ENCODE measurements at places on chromosomes 12 and 14.

DNA sequence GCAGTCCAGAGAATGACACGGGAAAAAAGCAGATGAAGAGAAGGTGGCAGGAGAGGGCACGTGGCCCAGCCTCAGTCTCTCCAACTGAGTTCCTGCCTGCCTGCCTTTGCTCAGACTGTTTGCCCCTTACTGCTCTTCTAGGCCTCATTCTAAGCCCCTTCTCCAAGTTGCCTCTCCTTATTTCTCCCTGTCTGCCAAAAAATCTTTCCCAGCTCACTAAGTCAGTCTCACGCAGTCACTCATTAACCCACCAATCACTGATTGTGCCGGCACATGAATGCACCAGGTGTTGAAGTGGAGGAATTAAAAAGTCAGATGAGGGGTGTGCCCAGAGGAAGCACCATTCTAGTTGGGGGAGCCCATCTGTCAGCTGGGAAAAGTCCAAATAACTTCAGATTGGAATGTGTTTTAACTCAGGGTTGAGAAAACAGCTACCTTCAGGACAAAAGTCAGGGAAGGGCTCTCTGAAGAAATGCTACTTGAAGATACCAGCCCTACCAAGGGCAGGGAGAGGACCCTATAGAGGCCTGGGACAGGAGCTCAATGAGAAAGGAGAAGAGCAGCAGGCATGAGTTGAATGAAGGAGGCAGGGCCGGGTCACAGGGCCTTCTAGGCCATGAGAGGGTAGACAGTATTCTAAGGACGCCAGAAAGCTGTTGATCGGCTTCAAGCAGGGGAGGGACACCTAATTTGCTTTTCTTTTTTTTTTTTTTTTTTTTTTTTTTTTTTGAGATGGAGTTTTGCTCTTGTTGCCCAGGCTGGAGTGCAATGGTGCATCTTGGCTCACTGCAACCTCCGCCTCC, 40.9 kb downstream of the DAD1 start:
- no peak for DNase-seq

DNA sequence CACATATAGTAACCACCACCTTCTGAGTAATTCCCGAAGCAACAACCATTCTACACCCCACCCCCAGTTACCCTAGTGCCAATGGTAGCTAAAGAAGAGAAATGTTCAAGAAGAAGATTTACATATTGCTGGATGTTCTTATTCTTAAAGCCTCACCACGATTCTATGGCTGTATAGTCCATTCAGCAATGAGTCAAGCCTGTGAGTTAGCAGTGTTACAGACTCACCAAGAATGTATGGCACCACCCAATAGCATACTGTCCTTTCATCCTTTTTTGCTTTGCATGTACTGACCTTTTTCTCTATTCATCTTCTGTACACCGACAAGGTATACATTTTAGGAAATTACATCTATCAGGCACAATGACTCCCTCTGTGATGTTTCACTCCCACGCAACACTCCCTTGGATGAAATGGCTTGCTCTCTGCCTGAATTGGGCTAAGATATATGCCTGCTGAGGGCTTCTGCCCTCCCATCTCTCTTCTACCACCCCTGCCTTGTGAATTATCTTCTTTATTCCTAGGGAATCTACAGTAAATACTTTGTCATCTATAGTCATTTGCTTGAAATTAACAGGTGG, 945.8 kb downstream of the DIO2 start:
- DNase-seq, result no peak

- DNase-seq, result no peak
These were observed 89.6 kb upstream of the ATF7IP start for GRCh38 chr12:14275886-14276285.

GRCh38 chr14:98903371-98903770, 368.6 kb downstream of the BCL11B start:
- no peak for DNase-seq

DNA sequence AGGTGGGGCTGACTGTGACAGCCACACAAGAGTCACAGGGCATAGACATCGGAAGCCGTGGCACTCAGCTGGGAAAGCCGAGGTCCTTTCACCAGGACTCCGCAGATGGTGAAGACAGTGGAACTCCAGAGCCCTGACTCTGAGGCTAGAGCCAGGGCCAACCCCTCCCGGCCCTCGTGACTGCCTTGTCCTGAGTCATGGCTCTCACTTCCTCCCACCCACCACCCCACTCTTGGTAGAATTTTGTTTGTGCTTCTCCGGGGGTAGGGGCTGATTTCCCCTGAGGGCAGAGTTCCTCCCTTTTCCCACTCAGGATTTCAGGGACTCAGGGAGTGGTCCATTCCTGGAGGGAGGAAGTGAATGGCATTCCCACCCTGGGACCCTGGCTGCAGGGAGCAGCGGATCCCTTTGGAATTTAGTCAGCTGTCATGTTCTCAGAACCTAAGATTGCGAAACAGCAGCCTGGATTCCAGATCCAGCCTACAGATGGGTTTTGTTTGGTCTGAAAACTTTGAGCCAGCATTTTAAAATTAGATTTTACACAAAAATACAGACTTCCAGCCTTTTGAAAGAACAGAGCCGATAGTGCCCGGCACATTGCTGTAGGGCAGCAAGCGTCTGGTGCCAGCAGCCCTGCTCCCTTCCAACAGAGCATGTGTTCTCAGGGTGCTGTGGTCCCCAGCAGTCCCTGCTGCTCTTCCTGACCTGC, 50.7 kb downstream of the TPCN1 start:
- DNase-seq, result peak; percentile 50

DNA sequence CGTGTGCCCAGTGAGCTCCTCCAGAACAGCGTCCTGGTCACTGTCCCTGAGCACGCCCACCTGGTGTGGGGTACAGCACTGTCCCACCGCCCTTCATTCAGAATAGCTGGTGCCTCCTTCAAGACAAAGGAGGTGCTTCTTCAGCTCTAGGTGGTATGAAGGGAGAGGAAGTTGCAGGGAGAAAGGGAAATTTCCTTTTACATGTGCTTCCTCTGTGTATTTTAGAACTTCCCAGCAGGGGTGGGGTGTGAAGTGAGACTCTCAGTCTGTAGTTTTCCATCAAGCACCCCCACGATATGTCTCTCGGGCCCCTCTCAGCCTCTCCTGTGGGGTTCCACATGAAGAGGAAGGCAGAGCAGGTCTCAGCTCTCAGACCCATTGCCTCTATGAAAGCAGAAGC, 1.2 kb upstream of the SLC6A12 start:
- no peak for DNase-seq
